ENCODE measurements at places on chromosomes 13 and 19. TPM values are rescaled to one million over a fixed set of nuclear protein-coding genes. Genes with fewer than 3 reads are reported as not detected.

DNA sequence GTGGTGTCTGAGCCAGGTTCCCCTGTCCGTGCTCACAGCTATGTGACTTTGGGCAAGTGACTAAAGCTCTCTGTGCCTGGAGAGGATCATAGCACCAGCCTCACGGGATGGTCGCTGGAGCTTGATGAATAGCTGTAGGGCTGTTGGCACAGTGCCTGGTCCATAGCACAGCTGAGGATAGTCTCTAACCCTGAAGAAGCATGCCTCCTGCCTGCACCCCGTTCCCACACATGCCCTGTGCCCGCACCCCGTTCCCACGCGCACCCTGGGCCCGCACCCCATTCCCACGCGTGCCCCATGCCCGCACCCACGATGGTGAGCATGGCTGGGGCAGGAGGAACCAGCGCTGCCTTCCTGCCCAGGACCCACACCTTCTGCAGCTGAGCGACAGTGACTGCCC, 63.7 kb upstream of the F7 start:
- no peak overlapping the region for H3K27ac ChIP-seq
- no peaks in the 10 kb centered on the region for H3K36me3 ChIP-seq
- DNase-seq = no peak
- H3K4me1 ChIP-seq = peaks cover 6% of the 10 kb centered on the region

FAM83E gene
- total RNA-seq = 0.99 TPM

ADM5 gene
- 2.9 TPM for total RNA-seq

DNA sequence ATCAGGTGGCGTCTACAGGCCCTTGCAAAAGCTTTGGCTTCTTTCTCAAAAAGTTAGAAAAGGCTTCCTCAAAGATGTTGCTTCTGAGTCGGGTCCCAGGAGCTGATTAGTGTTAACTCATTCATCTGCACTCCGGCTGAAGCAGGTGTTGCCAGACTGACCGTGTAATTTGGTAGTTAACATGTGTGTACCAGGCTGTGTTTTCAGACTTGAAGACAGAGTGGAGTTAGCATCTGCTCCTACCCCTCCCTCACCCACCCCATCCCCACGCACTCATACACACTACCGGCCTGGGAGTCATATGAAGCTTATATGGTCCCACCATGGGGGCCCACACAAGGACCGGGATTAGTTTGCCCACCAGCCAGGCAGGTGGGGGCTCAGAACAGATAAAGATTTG, 111.5 kb downstream of the DNAJC15 start:
- H3K27me3 ChIP-seq = no peaks in the 10 kb centered on the region
- no peak for DNase-seq
- no peaks in the 10 kb centered on the region for H3K36me3 ChIP-seq
- no peak overlapping the region for H3K27ac ChIP-seq
- no peak overlapping the region for H3K4me3 ChIP-seq

DNA sequence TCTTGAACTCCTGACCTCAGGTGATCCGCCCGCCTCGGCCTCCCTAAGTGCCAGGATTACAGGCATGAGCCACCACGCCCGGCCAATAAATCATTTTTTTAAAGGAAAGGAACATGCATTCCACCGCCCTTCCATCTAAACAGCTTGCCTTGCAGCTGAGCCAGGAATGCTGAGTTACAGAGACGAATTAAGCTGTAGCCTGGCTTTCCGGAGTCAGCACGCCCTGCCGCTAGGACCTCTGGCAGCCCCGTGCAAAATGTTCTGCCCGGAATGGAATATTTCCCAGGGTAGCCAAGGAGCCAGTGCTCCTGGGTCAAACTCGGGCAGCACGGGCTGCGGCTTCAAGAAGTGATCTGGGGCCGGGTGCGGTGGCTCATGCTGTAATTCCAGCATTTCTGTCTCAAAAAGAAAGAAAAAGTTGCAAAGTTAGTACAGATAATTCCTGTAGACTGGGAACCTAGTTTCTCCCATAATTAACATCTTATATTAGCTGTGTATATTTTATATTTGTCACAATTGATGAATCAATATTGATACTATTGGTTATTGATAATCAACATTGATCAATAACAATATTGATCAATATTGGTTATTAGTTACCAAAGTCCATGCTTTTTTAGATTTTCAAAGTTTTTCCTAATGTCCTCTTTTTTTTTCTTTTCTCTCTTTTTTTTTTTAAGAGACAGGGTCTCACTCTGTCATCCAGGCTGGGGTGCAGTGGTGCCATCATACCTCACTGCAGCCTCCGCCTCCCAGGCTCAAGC, 19.2 kb downstream of the ATCAY start:
- H3K27me3 ChIP-seq = no peaks in the 10 kb centered on the region
- DNase-seq = peak; percentile 34
- no peaks in the 10 kb centered on the region for H3K36me3 ChIP-seq
- H3K4me3 ChIP-seq = no peak overlapping the region
- no peak overlapping the region for H3K27ac ChIP-seq

ZNF83 gene
- 61.1 TPM for total RNA-seq

SULT2A1 gene
- total RNA-seq = 1.2 TPM

LGALS4 gene
- total RNA-seq = 1.6 TPM

DNA sequence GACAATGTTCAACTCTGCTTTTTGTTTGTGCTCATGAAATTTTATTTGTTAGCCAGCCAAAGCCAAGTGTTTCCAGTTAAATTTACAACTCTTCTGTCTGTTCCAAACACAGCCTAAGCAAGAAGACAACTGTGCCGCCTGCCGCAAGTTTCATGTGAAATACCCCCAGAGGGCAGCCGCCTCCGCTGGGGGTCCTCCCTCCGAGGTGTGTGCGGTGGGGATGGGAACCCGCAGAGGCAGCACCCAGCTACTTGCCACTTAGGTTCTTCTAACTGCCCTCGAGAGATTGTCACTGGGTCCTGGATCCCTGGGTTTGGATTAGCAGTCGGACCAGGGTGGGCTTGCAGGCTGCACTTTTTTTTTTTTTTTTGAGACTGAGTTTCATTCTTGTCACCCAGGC, 28.5 kb downstream of the ATP11A start:
- no peaks in the 10 kb centered on the region for H3K27me3 ChIP-seq
- no peak for DNase-seq
- H3K36me3 ChIP-seq = no peaks in the 10 kb centered on the region
- H3K4me1 ChIP-seq = peaks cover 24% of the 10 kb centered on the region
- H3K27ac ChIP-seq = no peak overlapping the region
- no peak overlapping the region for H3K4me3 ChIP-seq

DNA sequence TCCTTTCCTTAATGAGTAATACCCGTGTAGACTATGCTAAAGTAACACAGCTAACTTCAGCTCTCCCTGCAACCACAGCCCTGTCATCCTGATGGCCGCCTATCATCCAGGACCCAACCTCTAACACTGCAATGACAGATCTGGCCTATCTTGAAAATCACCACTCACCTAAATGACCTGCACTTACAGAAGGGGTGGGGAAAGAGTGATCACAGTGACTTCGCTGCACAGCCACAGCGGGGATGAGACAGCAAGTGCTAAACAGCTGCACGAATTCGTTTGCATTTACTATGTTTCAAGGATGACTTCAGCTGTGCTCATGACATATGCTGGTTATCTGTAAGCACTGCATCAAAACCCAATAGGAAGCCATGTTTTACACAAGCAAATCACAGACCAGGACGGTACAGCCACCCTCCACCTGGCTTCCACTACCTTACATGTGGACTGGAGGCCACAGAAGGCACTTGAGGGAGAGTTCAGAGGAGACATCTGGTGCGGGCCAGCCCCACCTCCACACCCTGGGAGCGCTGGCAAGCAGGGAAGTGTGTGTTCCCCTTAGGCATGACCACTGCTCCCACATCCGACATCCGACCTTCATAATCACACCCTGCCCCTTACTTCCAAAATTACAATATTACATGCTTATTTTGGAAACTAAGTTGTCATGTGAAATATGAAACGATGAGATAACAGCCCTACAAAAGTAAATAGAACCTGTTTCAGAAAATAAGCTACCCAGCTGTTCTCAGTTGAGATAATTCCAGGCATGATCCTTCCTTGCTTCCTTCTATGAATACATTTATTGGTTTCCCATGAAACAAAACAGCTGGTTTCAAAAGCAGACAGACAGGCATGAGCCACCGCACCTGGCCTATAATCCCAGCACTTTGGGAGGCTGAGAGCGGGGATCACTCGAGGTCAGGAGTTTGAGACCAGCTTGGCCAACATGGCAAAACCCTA, 95.7 kb downstream of the STK24 start:
- no peaks in the 10 kb centered on the region for H3K27me3 ChIP-seq
- no peak for DNase-seq
- H3K4me1 ChIP-seq = peaks cover 48% of the 10 kb centered on the region
- H3K4me3 ChIP-seq = no peak overlapping the region

KLK6 gene
- 0.37 TPM for total RNA-seq

DNA sequence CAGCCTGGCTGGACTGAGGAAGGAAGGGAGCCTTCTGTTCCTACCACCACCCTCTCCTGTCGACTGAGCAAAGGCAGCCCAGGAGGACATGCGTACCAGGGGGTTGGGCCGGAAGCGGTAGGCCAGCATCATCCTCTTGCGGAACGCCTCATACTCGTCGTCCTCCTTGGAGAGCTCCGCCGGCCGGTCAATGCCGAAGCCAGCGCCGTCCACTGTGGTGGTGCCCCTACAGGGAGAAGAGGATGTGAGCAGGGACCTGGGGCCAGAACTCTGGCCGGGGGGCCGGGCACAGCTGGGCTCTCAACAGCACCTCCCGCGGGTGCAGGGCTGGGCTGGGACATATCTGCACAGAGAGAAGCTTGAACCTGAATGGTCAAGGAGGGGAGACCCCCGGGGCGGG, 3.8 kb upstream of the TM6SF2 start:
- no peak overlapping the region for H3K4me3 ChIP-seq
- H3K4me1 ChIP-seq = no peaks in the 10 kb centered on the region
- no peaks in the 10 kb centered on the region for H3K36me3 ChIP-seq

MCEMP1 gene
- total RNA-seq = not detected

F7 gene
- 2.4 TPM for total RNA-seq

DNA sequence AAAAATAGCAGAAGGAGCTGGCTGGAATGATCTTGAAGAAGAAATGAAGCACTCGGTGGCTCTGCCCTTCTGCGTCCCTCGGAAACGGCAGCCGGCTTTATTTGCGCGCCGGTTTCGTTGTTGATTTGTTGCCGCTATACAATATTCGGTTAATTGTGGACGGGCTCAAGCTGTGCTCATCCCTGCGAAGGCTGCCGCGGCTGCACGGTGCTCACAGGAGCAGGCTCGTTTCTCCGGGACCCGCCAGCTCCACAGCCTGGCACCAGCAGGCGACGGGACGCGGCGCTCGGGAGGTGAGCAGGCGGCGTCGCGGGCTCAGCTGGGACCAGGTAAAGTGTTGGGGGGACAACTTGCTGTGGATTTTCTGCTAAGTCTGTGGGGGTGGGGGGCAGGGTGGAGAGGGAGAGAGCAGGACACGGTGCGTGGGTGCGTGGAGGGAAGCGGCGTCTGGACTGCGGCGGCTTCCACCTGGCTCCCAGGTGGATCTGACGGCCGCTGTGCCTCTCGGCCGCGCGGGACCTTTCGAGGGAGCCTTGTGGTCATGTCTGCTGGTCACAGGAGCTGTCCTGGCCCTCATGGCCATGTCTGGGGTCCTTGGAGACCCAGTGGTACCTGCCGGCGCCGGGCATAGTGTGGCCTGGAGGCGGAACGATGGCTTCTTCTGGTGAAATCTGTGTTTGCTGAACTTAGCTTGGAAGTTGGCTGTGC, 90.9 kb downstream of the TEX29 start:
- H3K36me3 ChIP-seq = no peaks in the 10 kb centered on the region
- no peaks in the 10 kb centered on the region for H3K27me3 ChIP-seq
- no peaks in the 10 kb centered on the region for H3K4me1 ChIP-seq
- no peak overlapping the region for H3K4me3 ChIP-seq
- no peak for DNase-seq

GRCh38 chr19:342801-343421, 1.7 kb downstream of the MIER2 start:
- peaks cover 17% of the 10 kb centered on the region for H3K4me1 ChIP-seq
- peak overlapping the region; percentile 76 for H3K4me3 ChIP-seq
- no peak overlapping the region for H3K27ac ChIP-seq
- peak; percentile 50 for DNase-seq
- H3K36me3 ChIP-seq = no peaks in the 10 kb centered on the region
- no peaks in the 10 kb centered on the region for H3K27me3 ChIP-seq

FCGBP gene
- total RNA-seq = 15.9 TPM

DNA sequence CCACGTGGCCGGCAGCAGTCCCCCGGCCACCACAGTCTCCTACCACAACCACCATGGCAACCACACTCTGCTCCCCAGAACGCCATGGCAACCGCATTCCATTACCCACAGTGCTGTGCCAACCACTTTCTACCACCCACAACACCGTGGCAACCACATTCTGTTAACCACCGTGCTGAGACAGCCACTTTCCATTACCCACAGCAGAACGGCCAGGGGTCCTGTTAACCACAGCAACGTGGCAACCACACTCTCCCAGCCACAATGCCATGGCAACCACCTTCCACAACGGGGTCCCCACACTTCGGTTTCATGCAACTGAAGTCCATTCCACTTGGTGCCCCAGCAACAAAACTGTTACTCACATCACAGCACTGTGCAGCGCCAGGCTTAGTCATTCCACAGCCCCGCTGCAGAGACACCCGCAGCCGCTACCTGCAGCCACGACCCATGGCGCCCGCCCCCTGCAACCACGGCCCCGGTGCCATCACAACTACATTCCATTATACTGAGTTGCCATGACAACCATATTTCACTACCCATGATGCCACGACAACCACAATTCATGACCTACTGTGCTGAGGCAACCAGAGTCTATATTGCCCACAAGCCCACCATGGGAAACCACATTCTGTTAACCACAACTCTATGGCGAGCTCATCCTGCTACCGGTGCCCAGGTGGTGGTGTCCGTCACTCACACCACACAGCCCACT, 10.0 kb downstream of the DPF1 start:
- no peaks in the 10 kb centered on the region for H3K27me3 ChIP-seq
- H3K4me1 ChIP-seq = peaks cover 20% of the 10 kb centered on the region
- H3K27ac ChIP-seq = no peak overlapping the region

GRCh38 chr19:16185768-16186123, 536 bp downstream of the FAM32A start:
- H3K4me1 ChIP-seq = peaks cover 6% of the 10 kb centered on the region
- DNase-seq = peak; percentile 72
- no peaks in the 10 kb centered on the region for H3K27me3 ChIP-seq
- H3K4me3 ChIP-seq = peak overlapping the region; percentile 92
- H3K27ac ChIP-seq = peak overlapping the region; percentile 46

DZIP1 gene
- 54.7 TPM for total RNA-seq

Measured in testis (tissue), 5 donors.